Stimulated activated CD4-positive, alpha-beta T cell treated with anti-CD3 and anti-CD28 coated beads, Interleukin-4, amount 100 ng/mL, for 1 hour (primary cell): ENCODE measurements at places on chromosomes 5 and 9.

DNA sequence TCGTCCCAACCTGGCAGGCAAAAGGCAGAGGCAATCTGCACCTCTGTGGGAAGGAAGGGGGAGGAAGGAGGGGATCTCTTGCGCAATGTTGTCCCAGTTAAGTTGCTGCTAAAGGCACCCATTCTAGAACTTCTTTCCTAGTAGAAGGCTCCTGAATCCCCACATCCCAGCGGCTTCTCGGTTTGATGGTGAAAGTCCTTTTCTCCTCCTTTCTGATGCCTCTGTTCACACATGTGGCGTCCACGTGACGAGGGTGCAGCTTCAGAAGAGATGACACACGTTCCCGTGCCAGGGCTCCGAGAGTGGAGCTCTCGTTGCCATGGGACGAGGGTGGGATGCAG lies 96.9 kb upstream of the FCN2 start:
- DNase-seq, result no peak

DNA sequence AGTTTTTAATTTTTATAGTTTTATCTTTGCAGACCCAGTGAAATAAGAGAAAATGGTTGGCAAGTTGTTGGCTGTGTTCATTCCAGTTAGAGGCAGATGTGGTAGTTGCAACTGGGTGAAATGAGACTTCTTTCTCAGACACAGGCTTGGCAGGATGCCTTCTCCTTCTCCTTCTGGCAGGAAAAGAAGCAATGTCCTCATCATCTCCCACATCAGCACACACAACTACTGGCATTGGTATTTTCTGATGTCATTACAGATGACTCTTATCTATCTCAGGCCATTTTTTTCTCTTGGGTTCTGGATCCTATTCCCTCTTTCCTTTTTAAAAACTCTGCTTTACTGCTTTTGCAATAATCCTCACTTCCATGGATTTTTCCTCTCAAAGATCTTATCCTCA lies 103.3 kb upstream of the EDIL3 start:
- no peak for DNase-seq

DNA sequence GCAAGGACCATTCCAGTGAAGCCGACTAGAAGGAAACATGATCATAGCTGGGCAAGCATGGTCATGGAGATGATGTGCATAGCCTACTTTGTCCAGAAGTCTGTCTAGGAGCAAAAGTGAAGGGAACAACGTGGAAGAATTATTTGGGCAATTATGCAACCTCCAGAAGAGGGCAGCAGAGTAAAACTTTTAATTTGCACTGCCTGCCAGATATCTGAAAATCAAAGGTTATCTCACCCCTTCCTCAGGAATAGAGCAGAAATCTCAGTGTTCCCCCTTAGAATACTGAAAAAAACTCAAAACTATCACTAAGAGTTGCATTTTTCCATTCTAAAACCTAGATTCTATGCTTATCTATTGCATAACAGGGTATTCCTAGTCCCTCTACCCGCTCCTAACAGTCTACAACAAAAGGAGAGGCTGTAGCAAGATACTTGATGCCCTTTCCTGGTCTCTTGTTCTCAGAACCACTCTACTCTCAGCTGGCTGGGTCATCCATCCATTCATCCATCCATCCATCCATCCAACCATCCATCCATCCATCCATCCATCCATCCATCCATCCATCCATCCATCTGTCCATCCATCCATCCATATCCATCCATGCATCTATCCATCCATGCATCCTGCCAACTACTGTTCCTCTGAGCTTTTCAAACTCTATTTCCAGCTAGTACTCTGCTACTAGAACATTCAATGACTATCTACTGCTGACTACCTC lies 8.4 kb upstream of the SETD9 start:
- DNase-seq, result no peak

GRCh38 chr9:117718701-117719100 lies 14.5 kb downstream of the TLR4 start:
- DNase-seq, result no peak

DNA sequence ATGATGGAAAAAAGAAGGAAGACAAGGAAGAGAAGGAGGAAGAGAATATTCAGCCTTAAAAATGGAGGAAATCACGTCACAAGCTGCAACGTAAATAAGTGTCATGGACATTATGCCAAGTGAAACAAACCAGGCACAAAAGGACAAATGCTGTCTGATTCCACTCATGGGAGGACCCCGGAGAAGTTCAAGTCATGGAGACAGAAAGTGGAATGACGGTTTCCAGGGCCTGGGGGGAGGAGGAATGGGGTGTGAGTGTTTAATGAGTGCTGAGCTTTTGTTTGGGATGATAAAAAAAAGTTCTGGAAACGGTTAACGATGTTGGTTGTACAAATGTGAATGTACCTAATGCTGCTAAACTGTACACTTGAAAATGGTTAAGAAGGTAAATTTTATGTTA lies 439.5 kb downstream of the GADD45G start:
- no peak for DNase-seq

DNA sequence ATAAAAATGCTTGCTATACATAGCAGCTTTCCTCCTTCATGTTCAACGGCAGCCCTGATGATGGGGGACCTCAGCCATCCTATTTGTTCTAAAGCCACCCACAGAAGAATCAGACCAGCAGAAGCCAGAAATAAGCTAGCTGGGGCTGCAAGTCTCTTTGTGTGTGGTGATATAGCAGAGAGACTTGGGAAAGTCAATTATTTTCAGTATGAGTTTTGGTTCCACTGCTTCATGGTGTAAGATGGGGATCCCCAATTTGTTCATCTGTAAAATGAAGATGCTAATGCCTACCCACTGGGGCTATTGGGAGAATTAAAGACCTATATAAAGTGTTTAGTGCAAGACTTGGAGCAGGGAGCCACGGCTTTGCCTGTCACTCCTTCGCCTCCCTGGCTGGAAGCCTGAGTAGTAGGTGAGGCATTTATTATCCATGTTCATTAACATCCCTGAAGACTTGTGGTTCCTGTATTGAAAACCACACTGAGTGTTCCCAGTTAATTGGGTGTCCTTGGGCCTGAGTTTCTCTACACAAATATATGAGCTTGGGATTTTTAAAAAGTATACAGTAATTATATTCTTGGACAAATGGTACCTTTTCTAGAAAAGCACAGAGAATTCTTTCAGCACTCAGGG lies 210.1 kb upstream of the SLC24A2 start:
- no peak for DNase-seq
